Fibroblast of villous mesenchyme (primary cell): ENCODE measurements at places on chromosomes 2 and 18. TPM values are rescaled to one million over a fixed set of nuclear protein-coding genes. Genes with fewer than 3 reads are reported as not detected.

Gene CYS1
- 1.6 and 2.2 TPM in 2 replicates for total RNA-seq

Gene C2orf66
- total RNA-seq, result under 0.01 TPM in 1 of 2 replicates, not detected in the other

- DNase-seq, result no peak
These were observed 427.3 kb downstream of the THSD7B start for GRCh38 chr2:137192366-137193310.

Gene APOB
- under 0.01 TPM in 2 replicates for total RNA-seq

Gene GREB1L
- 8.7 and 25.0 TPM in 2 replicates for total RNA-seq

- DNase-seq, result no peak
These were observed 1072.3 kb downstream of the LRP1B start for GRCh38 chr2:141058556-141058955.

- no peak for DNase-seq
These were observed 124.0 kb downstream of the SMAD7 start for GRCh38 chr18:48826806-48827205.

Gene UGT1A10
- total RNA-seq, result not detected in 2 replicates

- no peak for DNase-seq
These were observed 25.2 kb downstream of the FBXO36 start for GRCh38 chr2:229947544-229947943.

Gene UGT1A8
- total RNA-seq, result under 0.01 TPM in 1 of 2 replicates, not detected in the other

Gene NPPC
- total RNA-seq, result not detected in 2 replicates

- no peak for DNase-seq
These were observed 22.5 kb upstream of the CDKL4 start for GRCh38 chr2:39266139-39266805.
